MCF 10A (cell line): ENCODE measurements at places on chromosomes 4 and X.

DNA sequence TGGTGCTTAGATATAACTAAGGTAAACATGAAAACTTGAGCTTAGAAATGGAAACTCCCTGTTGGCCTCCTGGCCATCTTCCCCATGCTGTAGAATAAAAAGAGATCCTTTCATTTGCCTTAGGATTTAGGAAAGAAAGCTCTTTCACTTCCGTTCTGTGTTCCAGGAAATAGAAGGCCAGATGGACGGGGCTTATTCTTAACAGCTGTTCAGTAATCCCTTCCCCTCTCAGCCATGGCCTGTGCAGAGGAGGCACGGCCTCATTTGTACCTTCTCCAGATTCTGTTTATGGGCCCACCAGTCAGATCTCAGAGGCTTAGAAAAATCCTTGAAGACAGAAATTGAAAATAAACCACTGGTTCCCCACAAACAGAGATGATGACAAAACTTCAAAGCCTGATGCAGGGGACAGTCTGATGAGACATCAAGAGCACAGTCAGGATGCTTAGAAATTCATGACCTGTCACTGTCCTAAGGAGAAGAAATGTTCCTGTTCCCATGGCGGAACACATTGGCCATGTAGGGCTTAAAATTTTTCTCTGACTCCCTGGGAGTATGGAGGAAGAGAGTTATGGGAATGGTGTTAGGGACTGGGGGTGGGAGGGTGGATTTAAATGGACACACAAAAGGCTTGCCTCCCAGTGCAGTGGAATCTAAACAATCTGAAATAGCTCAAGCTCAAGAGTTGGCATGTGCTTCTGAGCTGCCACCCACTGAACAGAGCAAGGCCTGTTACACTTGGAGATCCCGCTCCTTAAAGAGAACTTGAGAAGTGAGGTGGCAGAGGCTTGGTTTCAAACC, 188.8 kb downstream of the SOWAHB start:
- H3K27me3 ChIP-seq: no peaks in the 10 kb centered on the region
- peaks cover 28% of the 10 kb centered on the region for H3K36me3 ChIP-seq
- peaks cover 37% of the 10 kb centered on the region for H3K4me1 ChIP-seq
- DNase-seq: no peak
- H3K27ac ChIP-seq: no peak overlapping the region

- no peaks in the 10 kb centered on the region for H3K27me3 ChIP-seq
- peaks cover 1% of the 10 kb centered on the region for H3K36me3 ChIP-seq
- peaks cover 13% of the 10 kb centered on the region for H3K4me1 ChIP-seq
- H3K27ac ChIP-seq: peak overlapping the region; percentile 37
- peak; percentile 9 for DNase-seq
Measured at GRCh38 chr4:106264331-106264728, 51.7 kb downstream of the TBCK start.

DNA sequence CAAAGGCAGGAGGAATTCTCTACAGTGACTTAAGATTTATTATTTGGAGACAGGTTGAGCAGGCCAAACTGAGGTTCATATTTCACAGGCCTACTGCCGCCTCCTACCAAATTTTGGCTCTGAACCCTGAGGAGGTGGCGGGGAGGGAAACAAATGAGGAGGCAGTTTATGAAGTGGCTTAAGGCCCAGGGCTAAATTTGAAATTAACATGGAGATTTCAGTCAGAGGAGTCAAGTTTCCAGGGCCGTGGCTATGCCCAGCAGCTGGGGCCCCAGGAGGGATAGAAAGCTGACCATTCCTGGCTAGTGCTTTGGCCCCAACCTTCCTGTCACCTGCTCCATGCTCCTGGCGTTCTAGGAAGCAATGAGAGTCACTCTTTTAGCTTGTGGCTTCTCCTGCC, 73.4 kb upstream of the ARHGAP36 start:
- no peaks in the 10 kb centered on the region for H3K4me1 ChIP-seq
- H3K36me3 ChIP-seq: no peaks in the 10 kb centered on the region
- no peak overlapping the region for H3K4me3 ChIP-seq
- peaks cover 70% of the 10 kb centered on the region for H3K27me3 ChIP-seq
- DNase-seq: no peak

DNA sequence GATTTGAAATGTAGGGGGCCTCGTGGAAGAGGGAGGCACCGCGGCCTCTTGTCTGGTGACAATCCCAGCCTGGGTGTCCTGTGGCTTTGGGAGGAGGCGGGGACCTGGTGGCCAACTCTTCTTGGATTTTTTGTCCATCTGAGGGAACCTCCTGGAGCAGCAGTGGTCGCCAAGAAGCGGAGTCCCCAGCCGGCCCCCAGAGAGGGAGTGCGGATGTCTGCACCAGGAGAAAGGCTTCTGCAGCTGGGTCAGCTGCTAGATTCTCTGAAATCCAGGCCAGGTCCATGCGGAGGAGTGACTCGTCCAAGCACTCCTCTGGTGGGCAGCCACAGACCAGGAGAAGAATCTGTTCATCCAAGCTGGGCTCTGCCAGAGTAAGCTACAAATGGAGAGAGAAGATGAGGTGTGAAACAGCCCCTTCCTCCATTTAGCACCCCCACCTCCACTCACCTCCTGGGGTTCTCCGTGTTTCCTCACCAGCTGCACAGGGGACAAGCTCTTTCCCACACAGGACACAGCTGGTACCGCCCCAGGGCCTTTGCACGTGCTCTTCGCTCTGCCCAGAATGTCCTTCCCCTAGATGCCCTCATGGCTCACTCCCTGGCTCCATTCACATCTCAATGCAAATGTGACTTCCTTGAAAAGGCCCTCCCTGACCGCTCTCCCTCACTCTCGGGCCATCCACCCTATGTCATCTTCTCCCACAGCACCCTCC, 27.6 kb downstream of the C4orf50 start:
- H3K27me3 ChIP-seq: no peaks in the 10 kb centered on the region
- H3K4me1 ChIP-seq: no peaks in the 10 kb centered on the region
- H3K4me3 ChIP-seq: no peak overlapping the region
- no peak overlapping the region for H3K27ac ChIP-seq
- DNase-seq: no peak

- H3K36me3 ChIP-seq: peaks cover 36% of the 10 kb centered on the region
- H3K27me3 ChIP-seq: no peaks in the 10 kb centered on the region
- no peak overlapping the region for H3K4me3 ChIP-seq
- no peak overlapping the region for H3K27ac ChIP-seq
- H3K4me1 ChIP-seq: no peaks in the 10 kb centered on the region
Measured at GRCh38 chr4:169682372-169683047, 62.1 kb downstream of the CLCN3 start.

GRCh38 chr4:144666539-144667175, 20.7 kb downstream of the HHIP start:
- H3K27ac ChIP-seq: no peak overlapping the region
- DNase-seq: peak; percentile 45
- H3K4me3 ChIP-seq: no peak overlapping the region
- H3K36me3 ChIP-seq: no peaks in the 10 kb centered on the region
- H3K4me1 ChIP-seq: peaks cover 5% of the 10 kb centered on the region

DNA sequence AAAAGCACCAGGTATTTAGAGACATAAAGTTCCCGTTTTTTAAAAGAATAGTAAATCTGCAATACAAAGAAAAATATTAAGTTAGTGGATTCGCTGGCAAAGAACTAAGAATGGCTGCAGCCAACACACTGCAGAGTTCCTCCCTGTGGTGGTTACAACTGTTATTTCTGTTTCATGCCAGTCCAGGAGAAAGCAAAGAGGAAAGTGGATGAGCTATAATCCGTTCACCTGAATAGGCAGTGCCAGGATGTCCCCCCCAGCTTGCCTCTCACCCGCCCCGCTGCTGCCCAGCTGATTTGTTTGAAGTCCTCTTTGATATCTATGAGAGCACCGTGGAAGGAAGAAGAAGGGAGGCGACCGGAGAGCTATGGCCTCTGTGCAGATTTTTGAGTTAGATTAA, 63.9 kb downstream of the PTCHD1 start:
- no peak overlapping the region for H3K27ac ChIP-seq
- peaks cover 60% of the 10 kb centered on the region for H3K27me3 ChIP-seq
- DNase-seq: no peak
- H3K36me3 ChIP-seq: no peaks in the 10 kb centered on the region
- H3K4me1 ChIP-seq: no peaks in the 10 kb centered on the region

GRCh38 chr4:85867271-85867670, 392.3 kb downstream of the ARHGAP24 start:
- peaks cover 5% of the 10 kb centered on the region for H3K36me3 ChIP-seq
- DNase-seq: no peak
- no peaks in the 10 kb centered on the region for H3K27me3 ChIP-seq
- H3K4me3 ChIP-seq: no peak overlapping the region
- H3K27ac ChIP-seq: no peak overlapping the region

- H3K36me3 ChIP-seq: no peaks in the 10 kb centered on the region
- H3K4me1 ChIP-seq: no peaks in the 10 kb centered on the region
- peak; percentile 61 for DNase-seq
- H3K4me3 ChIP-seq: no peak overlapping the region
- no peak overlapping the region for H3K27ac ChIP-seq
Measured at GRCh38 chr4:89365776-89366175, 58.2 kb upstream of the GPRIN3 start.

DNA sequence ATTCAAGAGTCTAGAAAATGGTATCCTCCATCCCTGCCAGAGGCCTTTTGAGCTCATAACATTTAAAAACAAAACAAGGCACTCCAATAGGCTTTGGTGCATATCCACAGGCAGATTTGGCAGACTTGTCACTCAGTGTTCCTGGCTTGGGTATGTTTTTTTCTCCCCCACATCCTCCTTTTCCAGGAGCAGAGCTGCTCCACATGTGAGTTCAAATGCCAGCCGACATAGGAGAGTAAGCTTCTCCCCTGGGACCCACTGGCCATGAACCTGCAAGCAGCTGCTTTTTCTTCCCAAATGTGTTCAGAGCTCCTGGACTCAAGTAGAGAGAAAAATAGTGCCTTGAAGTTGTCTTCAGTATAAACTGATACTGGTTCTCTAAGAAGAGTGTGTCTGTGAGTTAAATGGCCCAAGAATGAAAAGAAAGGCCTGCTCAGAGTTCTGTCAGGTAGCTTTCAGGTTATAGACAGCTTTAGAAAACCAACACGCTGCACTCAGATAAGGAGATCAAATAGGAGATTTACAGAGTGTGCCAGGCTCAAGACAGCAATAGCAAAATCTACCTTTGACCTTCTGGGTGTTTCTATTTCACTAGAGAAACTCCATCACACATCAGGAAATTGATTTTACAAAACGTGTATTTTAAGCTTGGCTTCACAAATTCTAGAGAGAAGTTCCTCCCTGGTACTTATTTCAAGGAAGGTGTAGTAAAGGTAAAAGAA, 162.5 kb upstream of the GALNT7 start:
- H3K27ac ChIP-seq: no peak overlapping the region
- H3K4me3 ChIP-seq: no peak overlapping the region
- peaks cover 40% of the 10 kb centered on the region for H3K27me3 ChIP-seq
- peaks cover 8% of the 10 kb centered on the region for H3K4me1 ChIP-seq
- H3K36me3 ChIP-seq: no peaks in the 10 kb centered on the region

DNA sequence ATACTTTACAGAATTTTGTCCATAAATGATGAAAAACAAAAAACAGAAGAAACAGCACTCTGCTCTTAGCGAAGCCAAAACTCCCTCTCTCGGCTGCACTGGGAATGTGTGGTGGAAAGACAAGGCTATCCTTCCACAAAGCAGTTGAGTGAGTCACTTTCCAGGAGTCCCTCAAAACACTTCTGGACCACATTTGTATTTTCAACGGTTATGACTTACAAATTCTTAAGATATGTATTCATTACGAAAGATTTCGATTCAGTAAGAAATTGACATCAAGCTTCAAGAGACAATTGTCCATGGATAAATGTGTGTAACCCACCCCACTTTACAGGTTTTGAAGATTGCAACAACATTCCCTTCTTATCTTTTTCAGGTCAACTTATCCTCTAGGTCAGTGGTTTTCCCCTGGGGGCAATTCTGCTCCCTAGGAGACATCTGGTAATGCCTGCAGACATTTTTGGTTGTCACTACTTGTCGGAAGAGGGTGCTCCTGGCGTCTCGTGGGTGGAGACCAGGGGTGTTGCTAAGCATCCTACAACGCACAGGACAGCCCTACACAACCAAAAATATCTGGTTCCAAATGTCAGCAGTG, 66.7 kb upstream of the MTNR1A start:
- peaks cover 67% of the 10 kb centered on the region for H3K36me3 ChIP-seq
- H3K4me3 ChIP-seq: no peak overlapping the region

DNA sequence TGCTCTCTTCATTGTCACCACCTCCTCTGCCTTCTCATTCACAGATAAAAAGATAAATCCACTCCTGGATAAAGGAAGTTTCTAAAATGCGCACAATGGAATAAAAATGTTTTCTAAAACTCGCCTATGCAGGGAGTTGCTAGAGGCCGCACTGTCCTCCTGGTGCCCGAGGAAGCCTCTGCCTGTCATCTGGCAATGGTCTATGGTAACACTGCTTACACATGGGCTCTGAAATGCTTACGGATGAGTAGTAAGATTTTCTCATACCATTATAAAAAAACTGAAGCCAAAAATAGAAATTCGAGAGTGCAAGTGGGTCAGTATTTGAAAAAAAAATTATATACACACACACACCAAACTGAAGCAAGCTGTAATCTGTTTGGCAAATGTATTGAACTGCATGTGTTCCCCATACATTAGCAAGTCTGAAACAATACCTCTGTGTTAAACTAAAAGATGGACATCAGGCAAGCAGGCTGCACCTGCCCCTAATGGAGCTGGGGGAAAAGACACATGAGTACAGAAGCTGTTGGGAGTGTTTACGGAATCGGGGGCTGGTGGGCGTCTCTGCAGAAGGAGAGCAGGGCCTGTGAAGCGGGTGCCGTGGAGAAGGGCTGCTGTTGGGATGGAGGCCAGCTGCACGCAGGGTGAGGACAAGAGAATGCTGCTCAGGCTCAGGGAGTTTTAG, 103.3 kb upstream of the FAT1 start:
- no peaks in the 10 kb centered on the region for H3K36me3 ChIP-seq
- no peaks in the 10 kb centered on the region for H3K27me3 ChIP-seq
- DNase-seq: no peak

GRCh38 chrX:103304705-103305104, 6.1 kb downstream of the BEX2 start:
- H3K4me1 ChIP-seq: no peaks in the 10 kb centered on the region
- H3K27ac ChIP-seq: no peak overlapping the region
- DNase-seq: no peak
- H3K36me3 ChIP-seq: no peaks in the 10 kb centered on the region
- H3K27me3 ChIP-seq: peaks cover 54% of the 10 kb centered on the region

GRCh38 chrX:10971176-10971575, 140.0 kb upstream of the HCCS start:
- H3K27ac ChIP-seq: no peak overlapping the region
- no peak for DNase-seq
- H3K27me3 ChIP-seq: no peaks in the 10 kb centered on the region
- no peak overlapping the region for H3K4me3 ChIP-seq

DNA sequence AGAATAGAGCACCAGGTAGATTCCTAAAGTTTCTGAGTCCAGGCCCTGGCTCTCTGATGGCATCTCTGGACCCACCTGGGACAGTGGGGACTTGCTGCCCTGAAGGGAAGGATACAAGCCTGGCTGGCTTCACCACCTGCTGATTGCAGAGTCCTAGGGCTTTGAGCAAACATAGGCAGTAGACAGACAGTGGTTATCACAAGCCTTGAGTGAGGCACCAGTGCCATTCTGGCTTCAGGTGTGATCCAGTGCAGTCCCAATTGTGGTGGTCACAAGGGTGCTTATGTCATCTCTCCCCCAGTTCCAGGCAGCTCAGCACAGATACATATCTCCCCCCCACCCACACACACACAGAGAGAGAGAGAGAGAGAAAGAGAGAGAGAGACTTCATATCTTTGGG, 6.6 kb upstream of the PRRG3 start:
- no peak for DNase-seq
- H3K27me3 ChIP-seq: no peaks in the 10 kb centered on the region
- no peak overlapping the region for H3K27ac ChIP-seq
- no peak overlapping the region for H3K4me3 ChIP-seq
- H3K36me3 ChIP-seq: no peaks in the 10 kb centered on the region
